SHP77 (cell line): ENCODE measurements at places on chromosomes 4 and X.
A peak's percentile ranks its signal among the peaks of the same experiment; 100 is the strongest.

DNA sequence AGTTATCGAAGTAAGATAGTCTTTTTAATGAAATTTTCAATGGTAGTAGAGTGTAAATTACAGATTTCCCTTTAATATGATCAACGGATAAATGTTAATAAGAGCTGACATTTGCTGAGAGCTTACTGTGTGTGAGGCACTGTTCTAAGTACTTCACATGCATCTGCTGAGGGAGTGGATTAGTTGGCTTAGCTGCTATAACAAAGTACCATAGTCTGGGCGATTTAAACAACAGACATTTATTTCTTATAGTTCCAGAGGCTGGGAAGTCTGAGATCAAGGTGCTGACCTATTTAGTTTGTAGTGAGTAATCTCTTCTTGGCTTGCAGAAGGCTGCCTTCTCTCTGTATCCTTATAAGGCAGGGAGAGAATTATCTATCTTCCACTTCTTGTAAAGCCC lies 174.3 kb downstream of the CEP135 start:
- DNase-seq, result no peak

DNA sequence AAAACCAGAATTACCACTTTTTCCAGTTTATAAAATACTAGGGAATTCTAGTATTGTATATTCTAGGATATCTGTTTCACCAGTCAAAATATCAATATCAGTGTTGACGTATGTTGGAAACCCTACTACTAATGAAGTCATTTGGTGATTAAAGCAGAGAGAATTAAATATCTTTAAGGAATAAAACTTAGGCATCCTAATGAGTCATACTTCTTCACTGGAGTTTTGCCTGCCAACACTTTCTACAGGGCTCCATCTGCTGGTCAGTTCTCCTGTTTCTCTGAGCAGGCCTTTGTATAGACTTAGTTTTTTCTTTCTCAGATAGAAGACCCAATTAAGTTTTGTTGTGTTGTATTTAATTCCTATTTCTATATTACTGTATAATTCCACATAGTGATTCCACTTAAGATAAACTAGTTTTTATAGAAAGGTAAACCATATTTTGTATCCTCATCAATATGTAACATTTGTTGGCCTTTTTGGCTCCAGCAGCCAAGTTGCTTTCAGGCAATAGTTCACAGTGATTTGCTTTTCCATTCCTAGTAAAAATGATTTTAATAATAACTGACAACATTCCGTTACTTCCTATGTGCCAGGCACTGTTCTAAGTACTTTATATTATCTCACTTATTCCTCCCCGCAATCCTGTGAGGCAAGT lies 3.5 kb downstream of the AP1AR start:
- peak; percentile 30 for DNase-seq

- DNase-seq, result no peak
Measured at GRCh38 chr4:173919861-173920260, 363.6 kb downstream of the FBXO8 start.

DNA sequence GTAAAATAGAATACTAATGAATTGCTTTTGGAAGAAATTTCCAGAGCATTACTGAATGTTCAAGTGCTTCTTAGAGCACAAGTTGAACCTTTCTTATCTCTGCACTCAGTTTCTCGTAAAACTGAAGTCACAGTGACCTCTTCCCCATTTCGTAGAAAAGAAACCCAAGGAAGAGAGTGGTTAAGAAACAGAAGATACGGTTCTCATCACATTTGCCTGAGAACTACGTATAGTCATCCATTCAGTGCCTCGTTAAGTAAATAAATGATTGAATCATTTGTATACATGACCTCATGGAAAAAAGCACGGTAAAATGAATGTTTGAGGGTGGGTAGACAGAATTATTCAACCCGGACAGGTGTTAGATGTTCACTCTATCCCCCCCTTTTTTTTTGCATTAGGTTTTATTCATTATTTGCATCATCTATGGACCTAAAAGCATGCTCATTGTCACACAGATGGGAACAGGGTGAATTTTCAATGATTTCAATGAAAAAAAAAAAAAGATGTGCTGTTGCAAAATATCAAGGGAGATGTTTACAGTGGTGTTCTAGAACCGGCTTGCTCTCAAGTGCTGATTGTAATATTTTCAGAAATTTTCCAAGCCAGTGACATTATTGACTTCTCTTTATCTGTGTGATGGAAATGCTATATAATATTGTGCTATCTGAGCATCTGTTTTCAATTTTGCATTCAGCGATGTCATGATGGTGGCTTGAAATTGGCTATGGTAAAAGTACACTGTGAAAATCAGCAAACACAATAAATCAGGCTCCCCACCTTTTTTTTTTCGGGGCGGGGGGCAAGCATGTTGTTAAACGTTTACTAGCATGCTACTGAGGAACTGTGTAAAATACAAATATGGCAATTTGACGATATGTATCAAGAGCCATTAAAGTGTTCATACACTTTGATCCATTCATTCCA lies 4.3 kb downstream of the RHOH start:
- DNase-seq, result peak; percentile 43

DNA sequence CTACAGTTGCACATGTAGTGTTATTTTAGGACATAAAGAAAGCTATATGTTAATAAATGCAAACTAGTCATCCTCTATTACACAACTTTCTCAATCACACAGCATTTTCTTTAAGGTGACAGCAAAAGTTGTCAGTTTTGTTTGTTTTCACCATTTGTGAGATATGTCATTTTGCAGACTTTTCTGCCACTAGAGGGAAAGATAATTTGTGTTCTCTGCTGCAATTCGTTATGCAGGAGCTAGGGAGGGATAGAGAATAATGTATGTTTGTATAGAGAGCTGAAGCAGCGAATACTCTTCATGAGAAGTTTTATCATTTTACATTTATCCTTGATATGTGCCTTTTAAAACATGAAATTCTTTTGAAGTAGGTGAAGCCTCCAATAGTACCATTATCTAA lies 670.6 kb upstream of the ATOH1 start:
- no peak for DNase-seq

DNA sequence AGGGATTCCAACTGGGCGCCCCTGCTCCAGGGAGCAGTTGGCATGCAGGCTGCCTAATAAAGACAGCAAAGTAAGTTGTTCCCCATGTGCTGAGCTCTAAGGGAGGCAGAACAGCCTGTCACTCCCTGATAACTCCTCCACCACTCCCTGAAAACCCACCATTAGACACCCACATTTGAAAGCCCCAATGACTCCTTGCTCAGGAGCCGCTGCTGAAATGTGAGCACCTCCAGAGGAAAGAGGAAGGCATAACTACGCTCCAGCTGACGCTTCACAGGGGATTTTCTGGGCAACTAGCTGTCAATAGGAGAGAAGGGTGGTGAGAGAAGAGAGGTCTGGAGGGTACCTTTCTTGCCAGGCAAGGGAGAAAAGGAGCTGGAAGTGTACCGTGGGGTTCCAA lies 62.5 kb downstream of the NPY1R start:
- no peak for DNase-seq

DNA sequence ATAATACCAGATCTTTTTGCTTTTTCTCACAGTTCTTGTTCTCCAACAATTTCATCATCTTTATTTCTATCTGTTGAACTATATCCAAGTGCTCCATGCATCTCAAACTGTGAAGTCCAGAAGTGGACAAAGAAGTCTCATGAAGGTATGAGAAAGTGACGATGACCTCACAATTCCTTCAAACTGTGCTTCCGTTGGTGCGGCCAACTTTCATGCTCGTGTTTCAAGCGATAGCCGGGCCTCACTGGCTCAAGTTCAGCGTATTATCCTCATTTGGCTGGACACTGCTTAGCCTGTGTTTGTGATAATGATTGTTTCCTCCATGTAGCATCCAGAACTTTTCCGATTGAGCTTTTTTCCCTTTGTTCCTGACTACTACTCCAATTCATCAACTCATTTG lies 143.1 kb downstream of the PALLD start:
- no peak for DNase-seq

- no peak for DNase-seq
Measured at GRCh38 chr4:80086296-80086695, 13.3 kb upstream of the ANTXR2 start.

- DNase-seq, result no peak
Measured at GRCh38 chr4:158259955-158260575, 49.8 kb downstream of the TMEM144 start.

DNA sequence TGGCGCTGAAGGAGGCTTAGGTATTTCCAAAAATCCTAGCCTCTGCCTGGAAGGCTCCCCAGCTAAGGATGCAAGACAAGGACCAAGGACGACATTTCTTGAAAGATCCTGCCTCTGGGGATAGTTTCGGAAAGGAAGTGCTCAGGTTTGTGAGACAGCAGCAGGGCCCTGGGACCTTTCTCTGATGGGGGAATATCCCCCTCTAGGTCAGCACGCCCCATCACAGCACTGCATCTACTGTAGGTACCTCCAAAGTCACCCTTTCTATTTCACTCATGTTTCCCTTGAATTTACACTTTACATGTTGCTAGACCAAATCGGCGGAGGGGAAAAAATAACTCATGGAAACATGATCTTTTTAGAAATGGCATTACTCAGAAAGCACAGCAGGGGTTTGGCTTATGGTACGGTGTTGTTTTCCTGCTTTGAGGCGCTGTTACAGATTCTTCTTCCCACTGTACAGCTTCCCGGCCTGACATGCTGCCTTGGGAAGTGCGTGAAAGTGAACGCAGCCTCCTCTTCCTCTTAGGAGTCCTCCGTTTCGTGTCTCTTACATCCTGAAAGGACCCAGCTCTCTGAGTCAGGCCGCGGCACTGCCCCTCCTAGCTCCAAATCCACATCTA lies 77.2 kb upstream of the DHRSX start:
- no peak for DNase-seq

GRCh38 chr4:128846063-128846462 lies 36.6 kb downstream of the JADE1 start:
- DNase-seq, result peak; percentile 64

- no peak for DNase-seq
Measured at GRCh38 chr4:100188829-100189228, 1.4 kb downstream of the DDIT4L start.

GRCh38 chrX:118627084-118627758 lies 100.2 kb upstream of the IL13RA1 start:
- no peak for DNase-seq

DNA sequence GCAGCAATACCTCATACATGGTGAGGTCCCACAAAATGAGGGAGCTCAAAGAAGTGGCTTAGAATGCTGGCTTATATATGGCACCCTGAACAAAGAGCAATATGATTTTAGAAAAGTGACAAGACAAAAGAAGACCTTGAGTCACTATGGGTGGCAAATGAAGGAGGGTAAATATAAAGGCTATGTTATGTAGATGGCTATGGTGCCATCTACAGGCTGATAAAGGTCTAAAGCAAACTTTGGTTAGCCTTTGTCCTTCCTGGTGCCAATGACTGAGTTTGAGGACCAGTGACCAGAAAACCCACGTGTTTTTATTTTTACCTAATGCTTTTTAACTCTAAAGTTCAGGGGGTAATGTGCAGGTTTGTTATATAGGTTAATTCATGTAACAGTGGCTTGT lies 151.8 kb downstream of the CCNG2 start:
- DNase-seq, result peak; percentile 31
